ENCODE measurements at places on chromosomes 11 and 22.

- DNase-seq: no peak
Measured at GRCh38 chr11:113907152-113907551, 2.6 kb downstream of the HTR3B start.

DNA sequence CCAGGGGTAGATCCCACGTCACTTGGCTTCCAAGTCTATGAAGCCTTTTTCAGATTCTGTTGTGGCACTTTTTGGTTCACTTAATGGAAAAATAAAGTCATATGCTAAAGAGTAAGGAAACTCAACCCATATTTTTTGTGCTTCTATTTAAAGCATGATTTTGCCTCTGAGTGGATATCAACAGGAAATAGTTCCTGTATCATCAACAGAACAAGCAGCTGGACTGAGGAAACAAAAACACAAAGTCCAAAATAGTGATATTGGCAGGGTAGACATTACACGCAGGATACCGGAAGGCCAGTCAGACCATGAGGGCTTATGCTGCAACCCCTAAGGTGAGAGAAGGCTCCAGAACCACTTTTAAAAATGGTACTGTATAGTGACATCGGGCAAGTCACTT is 248.3 kb upstream of the ANO5 start:
- DNase-seq: no peak

GRCh38 chr11:41047229-41047628 is 412.2 kb downstream of the LRRC4C start:
- no peak for DNase-seq

- no peak for DNase-seq
Measured at GRCh38 chr11:11512929-11513328, 108.9 kb downstream of the GALNT18 start.

- peak; percentile 70 for DNase-seq
Measured at GRCh38 chr11:67240576-67241389, 25.5 kb upstream of the GRK2 start.

GRCh38 chr11:112269139-112269538 is 8.5 kb upstream of the PLET1 start:
- DNase-seq: no peak

GRCh38 chr22:22882033-22882717 is 5.4 kb upstream of the IGLL5 start:
- peak; percentile 5 for DNase-seq

DNA sequence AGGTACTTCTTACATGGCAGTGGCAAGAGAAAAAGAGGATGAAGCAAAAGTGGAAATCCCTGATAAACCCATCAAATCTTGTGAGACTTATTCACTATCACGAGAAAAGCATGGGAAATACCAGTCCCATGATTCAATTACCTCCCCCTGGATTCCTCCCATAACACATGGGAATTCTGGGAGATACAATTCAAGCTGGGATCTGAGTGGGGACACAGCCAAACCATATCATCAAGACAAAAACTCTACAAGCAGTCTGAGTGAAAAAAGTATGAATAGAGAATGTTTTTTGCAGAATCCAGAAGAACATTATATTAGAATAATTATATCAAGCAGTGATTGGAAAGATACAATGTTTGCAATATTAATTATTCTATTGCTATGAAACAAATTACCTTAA is 893.7 kb downstream of the FAM181B start:
- no peak for DNase-seq

DNA sequence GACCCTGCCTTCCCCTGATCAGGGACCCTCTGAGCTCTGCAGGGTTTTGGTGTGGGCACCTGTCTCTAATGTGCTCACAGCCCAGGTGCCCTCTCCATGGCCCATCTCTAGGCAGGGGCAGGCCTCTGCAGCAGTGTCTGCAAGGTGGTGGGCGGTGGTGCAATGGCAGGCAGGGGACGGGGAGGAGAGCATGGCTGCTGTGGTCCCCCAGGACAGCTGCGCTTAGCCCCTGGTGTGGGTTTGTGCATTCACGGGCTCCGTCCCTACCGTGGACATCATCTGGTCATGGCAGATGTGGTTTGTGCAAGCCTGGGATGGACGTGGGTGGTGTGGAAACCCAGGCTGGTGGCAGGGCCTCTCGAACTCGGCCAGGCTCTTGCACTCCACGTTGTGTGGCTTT is 443.1 kb downstream of the TBC1D22A start:
- no peak for DNase-seq

GRCh38 chr11:87878373-87878825 is 296.8 kb downstream of the RAB38 start:
- peak; percentile 24 for DNase-seq

DNA sequence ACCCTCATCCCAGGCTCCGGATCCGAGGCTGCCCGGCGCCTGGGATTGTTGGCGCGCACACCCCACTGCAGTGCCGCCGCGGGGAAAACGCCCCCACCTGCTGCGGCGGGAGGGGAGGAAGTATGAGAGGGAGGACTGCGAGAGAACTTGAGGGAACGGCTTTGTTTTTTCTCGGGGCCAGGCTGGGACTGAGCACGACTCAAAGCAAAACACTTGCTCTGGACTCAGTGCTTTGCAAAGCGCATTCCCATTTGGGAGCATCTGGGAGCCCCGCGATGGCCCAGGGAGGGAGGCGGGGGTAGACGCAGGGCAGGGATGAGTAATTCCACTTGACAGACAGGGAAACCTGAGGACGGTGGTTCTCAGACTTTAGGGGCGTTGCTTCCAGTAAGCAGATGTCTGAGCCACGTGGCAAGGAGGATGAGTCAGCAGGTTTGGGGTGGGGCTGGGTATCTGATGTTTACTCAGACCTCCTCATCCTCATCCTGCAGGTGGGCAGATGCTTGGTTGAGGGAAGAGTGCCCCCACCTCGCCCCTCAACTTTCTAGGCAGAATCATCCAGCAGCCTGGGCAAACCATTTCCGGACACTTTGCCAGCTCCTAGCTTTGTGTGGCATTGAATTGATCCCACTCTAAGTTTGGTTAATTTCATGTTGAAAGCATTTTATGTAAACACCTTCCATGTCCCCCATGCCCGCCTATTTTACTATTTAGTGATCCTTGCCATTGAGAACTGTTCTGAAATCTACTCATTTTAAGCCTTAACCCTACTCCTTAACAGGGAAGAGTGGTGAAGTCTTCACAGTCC is 1.5 kb downstream of the MIAT start:
- peak; percentile 78 for DNase-seq

GRCh38 chr11:65565624-65566453 is 4.4 kb upstream of the ZNRD2 start:
- DNase-seq: no peak

- no peak for DNase-seq
Measured at GRCh38 chr22:33964121-33964520, 43.8 kb upstream of the LARGE1 start.

- no peak for DNase-seq
Measured at GRCh38 chr11:23767576-23767975, 729.3 kb upstream of the LUZP2 start.

DNA sequence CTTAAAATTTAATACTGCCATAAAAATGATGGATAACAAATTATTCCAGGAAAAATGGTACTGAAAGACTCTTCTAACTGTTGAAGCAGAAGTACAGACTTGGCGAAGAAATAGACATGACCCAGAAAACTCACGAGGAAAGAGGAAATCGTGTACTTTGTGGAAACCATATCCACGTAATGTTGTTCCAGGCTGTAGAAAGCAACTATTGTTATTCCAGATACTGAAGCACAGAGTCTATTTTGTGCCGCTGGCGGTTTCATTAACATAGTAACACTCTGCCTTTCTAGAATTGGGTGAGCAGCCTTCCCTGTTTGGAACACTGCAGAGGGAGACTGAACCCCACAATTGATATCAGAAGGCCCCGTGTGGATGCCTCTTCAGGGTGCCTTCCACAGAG is 310.6 kb downstream of the TBC1D22A start:
- no peak for DNase-seq

DNA sequence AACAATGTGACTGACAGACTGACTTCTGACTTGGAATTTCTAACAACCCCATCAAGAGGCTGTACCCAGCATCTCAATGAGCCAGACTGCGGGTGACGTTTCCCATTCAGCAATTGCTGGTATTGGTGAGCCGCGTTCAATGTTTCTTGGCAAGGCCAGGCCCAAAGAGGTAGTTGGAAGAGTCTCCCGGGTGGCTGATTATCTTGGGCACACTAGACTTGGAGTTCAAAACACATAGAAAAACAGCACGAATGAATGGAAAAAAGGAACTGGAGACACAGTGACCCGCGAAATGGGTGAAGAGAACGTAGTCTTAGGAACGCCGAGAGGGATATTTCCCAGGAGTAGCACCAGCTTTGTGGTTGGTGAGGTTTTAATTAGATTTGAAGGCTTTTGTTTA is 115.7 kb downstream of the RPS6KA4 start:
- DNase-seq: no peak

- no peak for DNase-seq
Measured at GRCh38 chr11:45982656-45983470, 60.4 kb downstream of the LARGE2 start.

DNA sequence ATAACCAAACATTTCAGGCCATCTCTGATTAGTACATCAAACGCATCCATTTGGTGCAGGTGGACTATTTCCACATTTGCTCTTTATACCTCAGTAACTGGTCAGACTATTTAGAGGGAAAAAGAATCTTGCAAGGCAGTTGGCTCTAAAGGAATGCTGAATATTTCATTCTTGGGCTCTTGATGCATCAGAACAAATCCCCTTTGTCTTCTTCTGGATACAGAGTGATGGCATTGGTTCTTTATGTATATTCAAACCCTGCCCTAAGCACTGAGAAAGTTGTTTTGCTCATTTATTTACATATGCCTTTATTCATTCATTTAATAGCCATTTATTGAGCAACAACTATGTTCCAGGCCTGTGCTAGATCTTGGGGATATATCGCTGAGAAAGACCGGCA is 31.1 kb upstream of the RAB30 start:
- no peak for DNase-seq
